ENCODE measurements at places on chromosomes 11 and 22.
A peak's percentile ranks its signal among the peaks of the same experiment; 100 is the strongest.

GRCh38 chr22:46764140-46764680 lies 1.8 kb downstream of the TBC1D22A start:
- no peak for DNase-seq

DNA sequence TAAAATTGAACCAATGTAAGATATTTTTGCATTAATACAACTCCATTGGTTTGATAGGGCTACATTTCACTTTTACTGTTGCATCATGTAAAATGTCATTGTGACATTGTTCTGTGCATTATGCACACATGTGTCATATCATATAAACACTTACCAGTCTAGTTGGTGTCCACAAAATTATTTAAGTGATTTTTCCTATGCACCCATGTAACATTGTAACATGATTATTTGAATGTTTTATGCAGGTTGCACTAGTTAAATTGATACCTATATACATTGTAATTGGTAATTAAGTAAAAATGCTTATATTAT lies 9.6 kb upstream of the BIRC3 start:
- no peak for DNase-seq

DNA sequence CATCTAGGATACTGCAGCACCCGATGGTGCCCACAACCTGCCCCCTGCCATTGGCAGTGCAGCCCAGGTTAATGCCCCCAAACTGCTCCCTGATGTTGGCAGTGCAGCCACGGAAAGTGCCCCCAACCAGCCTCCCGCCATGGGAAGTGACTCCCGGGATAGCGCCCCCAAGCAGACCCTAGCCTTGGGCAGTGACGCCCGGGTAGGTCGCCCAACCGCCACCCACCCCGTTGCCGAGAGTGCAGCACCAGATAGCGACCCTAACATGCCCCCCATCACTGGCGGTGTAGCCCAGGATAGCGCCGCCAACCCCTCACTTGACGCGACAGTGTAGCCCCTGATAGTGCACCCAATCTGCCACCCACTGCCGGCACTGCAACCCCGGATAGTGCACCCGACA lies 38.5 kb downstream of the C22orf42 start:
- no peak for DNase-seq

DNA sequence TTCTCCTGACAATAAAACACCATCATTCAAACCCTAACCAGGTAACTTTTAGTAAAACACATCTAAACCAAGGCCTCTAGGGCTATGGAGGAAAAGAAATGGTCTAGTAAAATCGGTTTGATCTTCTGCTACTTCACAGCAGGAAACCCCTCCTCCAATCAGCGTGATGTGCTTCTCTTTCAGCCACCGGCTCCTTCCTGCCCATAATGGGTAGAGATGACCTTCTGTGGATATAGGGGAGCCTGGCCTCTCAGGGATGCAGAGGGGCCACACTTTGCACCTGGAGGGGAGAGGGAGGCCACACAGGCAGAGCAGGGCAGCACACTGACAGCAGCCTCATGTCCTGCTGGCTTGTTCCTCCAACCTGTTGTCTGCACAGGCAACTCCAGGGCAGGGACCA lies 6.9 kb downstream of the EHD1 start:
- peak; percentile 25 for DNase-seq

GRCh38 chr11:78567209-78567608 lies 7.5 kb downstream of the NARS2 start:
- no peak for DNase-seq
